GM23248 (cell line): ENCODE measurements at places on chromosomes 3 and 15. TPM values are rescaled to one million over a fixed set of nuclear protein-coding genes. Genes with fewer than 3 reads are reported as not detected.

DNA sequence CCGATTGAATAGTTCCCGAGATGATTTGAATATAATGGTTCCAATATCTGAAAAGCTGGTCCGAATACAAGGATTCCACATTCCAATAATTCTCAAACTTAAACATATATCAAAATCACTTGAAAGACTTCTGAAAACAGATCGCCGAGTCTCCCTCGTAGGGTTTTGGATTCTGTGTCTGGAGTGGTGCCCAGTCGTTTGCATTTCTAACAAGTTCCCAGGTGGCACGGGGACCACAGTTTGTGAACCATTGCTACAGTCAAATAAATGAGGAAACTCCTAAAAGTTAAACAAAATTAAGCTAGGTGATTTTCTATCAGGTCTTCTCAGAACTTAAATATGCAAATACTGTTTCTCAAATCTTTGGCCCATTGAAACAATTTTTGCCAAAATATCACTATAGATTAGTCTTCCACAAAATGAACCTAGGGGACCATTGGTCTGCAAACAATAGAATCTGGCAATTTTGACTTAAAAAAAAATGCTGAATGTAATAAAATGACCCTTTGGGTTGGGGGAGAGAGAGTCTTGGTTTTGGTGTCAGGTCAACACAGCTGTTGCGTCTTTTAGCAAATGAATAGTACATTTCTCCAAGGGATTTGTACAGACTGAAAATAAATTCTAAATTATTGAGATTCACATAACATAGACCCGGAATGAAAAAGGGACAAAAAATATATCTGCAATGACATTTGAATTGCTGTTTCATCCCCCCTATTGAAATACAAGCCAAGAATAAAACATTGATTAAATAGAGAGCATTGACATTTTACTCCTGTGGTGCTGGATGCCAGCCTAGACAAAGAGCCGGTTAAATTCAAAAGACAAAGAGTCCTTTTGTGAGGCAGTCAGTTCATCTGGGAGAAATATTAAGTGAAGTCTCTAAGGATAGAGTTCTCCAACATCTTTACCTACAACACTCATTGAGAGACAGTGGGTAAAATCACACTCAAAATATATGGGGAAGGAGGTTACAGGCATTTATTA, 175.7 kb upstream of the ADAMTS9 start:
- H3K27ac ChIP-seq = no peak overlapping the region
- H3K4me3 ChIP-seq = no peak overlapping the region
- H3K36me3 ChIP-seq = no peaks in the 10 kb centered on the region
- no peaks in the 10 kb centered on the region for H3K27me3 ChIP-seq
- no peaks in the 10 kb centered on the region for H3K4me1 ChIP-seq

DNA sequence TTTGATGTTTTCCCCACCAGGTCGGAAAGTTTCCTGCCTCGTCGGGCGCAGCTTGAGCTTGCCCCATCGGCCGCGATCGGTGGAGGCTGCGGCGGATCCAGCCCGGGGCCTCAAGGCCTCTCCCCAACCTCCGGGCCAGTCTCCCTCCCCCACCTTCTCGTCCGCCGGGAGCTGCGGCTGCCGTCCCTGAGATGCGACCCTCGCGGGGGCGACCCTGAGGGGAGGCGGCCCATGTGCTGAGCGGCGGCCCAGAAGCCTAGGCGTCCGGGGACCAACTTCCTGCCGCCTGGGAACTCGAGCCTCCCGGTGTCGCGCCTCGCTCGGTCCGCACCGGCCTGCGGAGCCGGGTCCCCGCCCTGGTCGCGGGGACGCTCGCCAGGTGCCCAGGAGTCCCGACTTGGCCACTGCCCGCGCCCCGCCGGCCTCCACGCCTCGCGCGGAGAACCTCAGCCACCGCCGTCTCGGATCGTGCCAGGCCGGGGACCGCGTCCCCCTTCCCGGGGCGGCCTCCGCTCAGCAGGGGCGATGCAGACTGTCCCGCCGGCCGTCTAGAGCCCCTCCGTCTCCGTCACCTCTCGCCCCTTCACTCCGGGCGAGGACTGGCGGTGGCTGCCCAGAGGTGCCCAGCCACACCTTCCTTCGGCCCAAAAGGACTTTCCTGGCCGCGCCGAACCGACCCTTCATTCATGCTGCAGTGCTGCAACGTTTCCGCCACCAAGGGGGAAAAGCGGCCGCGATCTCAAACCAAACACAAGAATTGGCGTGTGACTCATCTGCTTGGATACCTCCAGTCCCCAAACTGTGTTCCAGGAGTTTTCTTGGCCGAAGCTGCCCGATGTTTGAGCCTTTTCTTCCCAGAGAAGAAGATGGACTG, 656 bp downstream of the SLMAP start:
- no peaks in the 10 kb centered on the region for H3K36me3 ChIP-seq
- peak; percentile 89 for DNase-seq
- peak overlapping the region; percentile 76 for H3K27ac ChIP-seq
- H3K27me3 ChIP-seq = no peaks in the 10 kb centered on the region

GRCh38 chr3:158528076-158528674, 42.8 kb upstream of the MLF1 start:
- no peaks in the 10 kb centered on the region for H3K27me3 ChIP-seq
- peaks cover 1% of the 10 kb centered on the region for H3K4me1 ChIP-seq
- no peak overlapping the region for H3K4me3 ChIP-seq
- no peaks in the 10 kb centered on the region for H3K36me3 ChIP-seq
- H3K27ac ChIP-seq = no peak overlapping the region

Gene TMOD2
- total RNA-seq = 5.9 and 7.8 TPM in 2 replicates

DNA sequence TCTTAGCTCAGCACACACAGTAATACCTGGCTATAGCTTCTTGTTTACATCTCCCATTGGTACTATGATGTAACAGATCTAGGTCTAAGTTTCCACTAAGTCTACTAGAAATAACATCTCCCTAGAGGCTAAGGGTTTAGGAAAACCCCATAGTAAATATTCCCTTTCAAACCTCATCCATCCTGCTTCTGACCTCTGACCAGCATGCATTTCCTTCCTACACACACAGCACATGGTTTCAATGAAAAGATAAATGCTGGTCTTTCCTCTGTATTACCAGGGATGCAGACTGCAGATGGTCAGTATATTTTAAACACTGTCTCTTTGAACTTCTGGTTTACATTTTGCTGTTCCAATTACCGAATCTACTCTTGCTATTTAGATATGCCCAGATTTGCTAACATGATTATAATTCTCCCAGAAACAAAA, 96.6 kb downstream of the EFL1 start:
- no peak for DNase-seq
- H3K4me1 ChIP-seq = peaks cover 18% of the 10 kb centered on the region
- peaks cover 23% of the 10 kb centered on the region for H3K36me3 ChIP-seq
- H3K27ac ChIP-seq = no peak overlapping the region
- no peaks in the 10 kb centered on the region for H3K27me3 ChIP-seq

Gene AMOTL2
- 336 and 347 TPM in 2 replicates for total RNA-seq

- DNase-seq = no peak
- H3K4me3 ChIP-seq = no peak overlapping the region
- no peaks in the 10 kb centered on the region for H3K36me3 ChIP-seq
- H3K4me1 ChIP-seq = no peaks in the 10 kb centered on the region
Observed at GRCh38 chr3:14533457-14533958, 6.6 kb downstream of the GRIP2 start.

- H3K27me3 ChIP-seq = no peaks in the 10 kb centered on the region
- no peaks in the 10 kb centered on the region for H3K4me1 ChIP-seq
- peak; percentile 57 for DNase-seq
- no peak overlapping the region for H3K4me3 ChIP-seq
- H3K36me3 ChIP-seq = no peaks in the 10 kb centered on the region
Observed at GRCh38 chr15:42385206-42385979, 26.1 kb downstream of the CAPN3 start.

Gene ZBBX
- not detected in 2 replicates for total RNA-seq

Gene VGLL3
- total RNA-seq = 179 and 213 TPM in 2 replicates

Gene SLC7A14
- under 0.01 TPM in 1 of 2 replicates, not detected in the other for total RNA-seq

Gene SNX22
- total RNA-seq = not detected in 2 replicates

- H3K27me3 ChIP-seq = no peaks in the 10 kb centered on the region
- H3K36me3 ChIP-seq = no peaks in the 10 kb centered on the region
- H3K27ac ChIP-seq = no peak overlapping the region
- peak; percentile 77 for DNase-seq
- peaks cover 38% of the 10 kb centered on the region for H3K4me1 ChIP-seq
- no peak overlapping the region for H3K4me3 ChIP-seq
Observed at GRCh38 chr3:54897028-54897711, 30.7 kb downstream of the LRTM1 start.

Gene HDC
- total RNA-seq = not detected in 2 replicates

DNA sequence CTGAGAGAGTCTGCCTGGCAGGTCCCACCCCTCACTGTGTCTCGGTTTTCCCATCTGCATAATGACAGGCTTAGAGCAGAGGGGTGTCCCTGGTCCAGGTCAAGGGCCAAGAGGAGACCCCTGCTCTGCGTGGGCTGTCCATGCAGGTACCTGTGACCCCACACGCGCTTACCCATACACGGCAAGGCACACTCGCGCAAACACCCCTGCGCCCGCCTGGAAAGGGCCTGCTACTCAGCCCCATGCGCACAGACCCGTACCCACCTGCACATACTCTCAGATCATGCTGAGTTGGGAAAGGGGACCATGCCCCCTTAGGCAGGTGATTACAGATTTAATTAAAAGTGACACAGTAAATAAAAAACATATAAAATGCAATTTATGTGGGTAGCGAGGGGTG, 23.4 kb upstream of the TMEM115 start:
- DNase-seq = no peak
- H3K36me3 ChIP-seq = no peaks in the 10 kb centered on the region
- H3K4me3 ChIP-seq = no peak overlapping the region

- no peak overlapping the region for H3K4me3 ChIP-seq
- no peaks in the 10 kb centered on the region for H3K27me3 ChIP-seq
- H3K36me3 ChIP-seq = no peaks in the 10 kb centered on the region
Observed at GRCh38 chr3:112199622-112200316, 66.7 kb upstream of the GCSAM start.

DNA sequence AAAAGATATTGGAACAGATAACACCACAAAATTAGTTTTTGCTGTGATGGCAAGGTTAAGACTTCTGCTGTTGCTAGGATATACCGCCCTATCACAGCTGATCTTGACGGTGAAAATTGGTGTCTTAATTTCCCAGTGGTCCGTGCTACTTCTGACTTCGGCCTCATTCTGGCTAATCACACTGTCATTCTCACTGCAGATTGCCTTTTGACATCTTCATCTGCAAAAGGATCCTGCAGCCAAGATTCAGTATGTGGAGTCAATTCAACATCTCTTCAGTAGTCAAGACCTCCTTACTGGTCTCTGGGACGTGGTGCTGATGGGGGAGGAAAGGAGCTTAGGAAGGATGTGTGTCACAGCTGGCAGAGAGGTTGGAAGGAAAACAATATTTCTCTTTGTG, 438.6 kb downstream of the WDR72 start:
- no peak overlapping the region for H3K4me3 ChIP-seq
- no peaks in the 10 kb centered on the region for H3K27me3 ChIP-seq
- DNase-seq = no peak
- no peak overlapping the region for H3K27ac ChIP-seq
- no peaks in the 10 kb centered on the region for H3K4me1 ChIP-seq

Gene SLCO3A1
- 0.38 and 1.9 TPM in 2 replicates for total RNA-seq

- no peak overlapping the region for H3K27ac ChIP-seq
- no peak for DNase-seq
- no peaks in the 10 kb centered on the region for H3K36me3 ChIP-seq
Observed at GRCh38 chr3:194606941-194607340, 26.3 kb downstream of the TMEM44 start.

DNA sequence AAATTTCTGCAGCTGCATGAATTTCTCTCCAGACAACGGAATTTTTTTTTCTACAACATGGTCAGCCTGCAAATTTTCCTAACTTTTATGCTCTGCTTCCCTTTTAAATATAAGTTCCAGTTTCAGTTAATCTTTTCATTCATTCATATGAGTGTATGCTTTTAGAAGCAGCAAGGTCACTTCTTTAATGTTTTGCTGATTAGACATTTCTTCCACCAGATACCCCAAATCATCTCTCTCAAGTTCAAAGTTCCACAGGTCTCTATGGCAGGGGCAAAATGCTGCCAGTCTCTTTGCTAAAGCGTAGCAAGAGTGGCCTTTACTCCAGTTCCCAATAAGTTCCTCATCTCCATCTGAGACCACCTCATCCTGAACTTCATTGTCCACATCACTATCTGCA, 205.6 kb upstream of the GRM7 start:
- H3K36me3 ChIP-seq = no peaks in the 10 kb centered on the region
- no peak overlapping the region for H3K27ac ChIP-seq
- no peaks in the 10 kb centered on the region for H3K4me1 ChIP-seq
- H3K4me3 ChIP-seq = no peak overlapping the region
- no peak for DNase-seq

Gene CHRFAM7A
- total RNA-seq = not detected in 2 replicates

GRCh38 chr15:94080416-94080815, 150.9 kb upstream of the MCTP2 start:
- peak overlapping the region; percentile 72 for H3K27ac ChIP-seq
- no peaks in the 10 kb centered on the region for H3K36me3 ChIP-seq
- DNase-seq = peak; percentile 93
- peaks cover 33% of the 10 kb centered on the region for H3K4me1 ChIP-seq
- no peaks in the 10 kb centered on the region for H3K27me3 ChIP-seq

DNA sequence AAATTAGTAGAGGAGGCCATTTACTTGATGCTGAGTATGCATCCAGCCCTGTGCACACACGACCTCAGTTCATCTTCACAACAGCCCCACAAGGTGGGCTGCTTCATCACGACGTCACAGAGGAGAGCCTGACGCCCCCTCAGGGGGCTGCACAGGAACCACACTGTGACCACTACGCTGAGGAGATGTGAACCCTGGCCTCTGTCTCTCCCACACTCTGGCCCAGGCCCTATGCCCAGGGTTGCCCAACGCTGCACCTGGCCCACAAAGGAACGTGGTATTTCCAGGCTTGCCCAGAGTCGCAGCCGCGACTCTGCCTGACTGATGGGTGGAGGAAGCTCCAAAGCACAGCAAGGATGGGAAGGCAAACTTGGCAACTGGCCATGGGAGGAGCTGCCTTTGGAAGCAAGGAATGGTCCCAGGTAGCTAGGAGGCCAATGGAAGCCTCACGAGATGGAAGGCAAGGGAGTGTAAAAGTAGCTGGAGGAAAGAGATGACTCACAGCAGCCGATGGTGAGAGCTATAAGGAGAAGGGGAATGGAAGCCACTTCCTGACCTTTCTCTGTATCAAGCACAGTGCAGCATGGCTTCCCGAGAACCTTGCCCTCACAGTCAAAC, 226.0 kb downstream of the KLF13 start:
- H3K4me1 ChIP-seq = peaks cover 9% of the 10 kb centered on the region
- H3K36me3 ChIP-seq = no peaks in the 10 kb centered on the region
- H3K4me3 ChIP-seq = no peak overlapping the region
- H3K27me3 ChIP-seq = no peaks in the 10 kb centered on the region
- peak; percentile 21 for DNase-seq

Gene TTC21A
- total RNA-seq = 0.25 and 1.2 TPM in 2 replicates

DNA sequence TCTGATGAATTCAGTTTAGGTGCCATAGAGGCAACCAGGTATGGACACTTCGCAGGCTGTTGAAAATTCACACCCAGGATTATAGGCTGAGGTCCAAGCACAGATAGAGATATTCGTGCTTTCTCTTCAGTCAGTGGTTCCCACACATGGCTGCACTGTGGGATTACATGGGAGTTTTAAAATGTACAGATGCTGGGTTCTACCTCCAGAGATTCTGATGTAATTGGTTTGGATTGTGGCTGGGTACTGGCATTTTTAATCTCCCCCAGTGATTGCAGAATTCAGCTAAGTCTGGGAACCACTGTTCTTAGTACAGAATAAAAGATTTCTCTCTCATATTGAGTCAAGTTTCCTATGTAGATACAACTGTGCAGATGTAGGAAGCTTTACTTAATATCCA, 91.6 kb downstream of the FOXB1 start:
- no peaks in the 10 kb centered on the region for H3K27me3 ChIP-seq
- 0 out of 2 replicates have a peak overlapping the region, but pooled peaks have one; percentile 14 for H3K4me3 ChIP-seq
- DNase-seq = peak; percentile 55
- no peaks in the 10 kb centered on the region for H3K36me3 ChIP-seq
- peaks cover 34% of the 10 kb centered on the region for H3K4me1 ChIP-seq
